ENCODE measurements at places on chromosomes 3 and 15.
A peak's percentile ranks its signal among the peaks of the same experiment; 100 is the strongest.

- DNase-seq, result no peak
Measured at GRCh38 chr3:69096299-69096698, 11.6 kb downstream of the ARL6IP5 start.

GRCh38 chr3:99970198-99970597 is 144.1 kb downstream of the FILIP1L start:
- no peak for DNase-seq

DNA sequence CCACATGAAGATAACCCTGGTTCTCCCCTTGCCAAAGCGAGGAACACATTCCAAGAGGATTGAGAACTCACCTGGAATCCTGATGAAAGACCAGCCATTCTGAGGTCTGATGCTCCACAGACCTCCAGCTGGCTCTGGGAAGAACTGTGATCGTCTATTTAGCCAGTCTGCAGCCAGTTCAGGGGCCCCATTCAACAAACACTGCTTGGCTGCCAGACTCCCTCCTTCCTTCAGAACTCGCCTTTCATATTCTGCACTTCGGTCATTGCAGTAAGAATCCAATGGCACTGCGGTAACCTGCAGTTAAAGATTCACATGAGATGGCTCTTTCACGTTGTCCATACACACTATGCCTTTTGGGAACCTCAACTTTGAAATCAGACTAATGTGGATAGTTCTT is 67.6 kb downstream of the CHAC1 start:
- DNase-seq, result no peak

DNA sequence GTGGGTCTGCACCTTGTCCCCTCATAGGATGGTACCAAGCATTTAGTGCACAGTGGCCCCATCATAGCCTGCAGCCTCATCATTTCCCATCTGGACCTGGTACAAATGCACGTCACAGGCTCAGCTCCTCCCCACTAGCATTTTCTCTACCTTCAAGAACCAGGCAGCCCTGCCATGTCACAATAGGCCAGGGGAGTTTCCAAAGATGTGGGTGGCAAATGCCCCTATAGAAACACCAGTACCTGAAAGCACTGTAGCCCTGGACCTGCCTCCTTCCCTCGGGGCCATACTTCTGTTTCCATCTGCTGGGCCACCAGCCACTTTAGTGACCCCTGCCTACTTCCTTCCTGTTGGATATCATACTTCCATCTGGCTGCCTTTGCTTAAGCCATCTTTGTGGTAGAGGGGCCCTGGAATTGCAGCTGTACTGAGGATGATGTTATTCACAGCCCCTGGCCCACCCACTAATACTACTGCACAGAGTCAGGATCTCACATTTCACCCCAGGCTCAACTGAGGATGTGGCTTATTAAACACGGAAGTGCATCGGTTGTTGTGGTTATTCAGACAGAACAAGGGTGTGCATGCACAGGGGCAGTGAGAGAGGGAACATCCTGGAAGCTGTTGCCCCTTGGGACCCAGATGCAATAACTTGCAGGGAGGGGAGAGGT is 3.8 kb downstream of the TCTA start:
- DNase-seq, result peak; percentile 81

- no peak for DNase-seq
Measured at GRCh38 chr3:181541414-181541813, 170.3 kb upstream of the SOX2 start.

GRCh38 chr3:120446891-120447668 is 3.7 kb downstream of the FSTL1 start:
- no peak for DNase-seq

DNA sequence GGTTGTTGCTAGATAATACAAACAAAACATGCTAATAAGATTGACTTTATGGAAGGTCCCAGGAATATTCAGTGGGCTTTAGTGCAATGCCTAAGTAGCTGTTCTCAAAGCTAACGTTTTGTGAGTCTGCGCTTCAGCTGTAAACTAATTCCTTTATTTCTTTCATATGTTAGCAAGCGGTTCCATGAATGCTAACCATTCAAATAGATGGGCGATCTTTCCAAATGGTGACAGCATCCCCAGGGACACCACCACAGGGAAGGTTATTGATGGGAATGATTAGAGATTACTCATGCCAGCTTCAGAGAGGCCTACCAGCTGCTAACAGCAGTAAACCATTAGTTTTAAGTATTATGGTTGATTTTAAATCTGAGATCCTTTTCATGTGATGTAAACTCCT is 405.7 kb upstream of the MCTP2 start:
- no peak for DNase-seq

GRCh38 chr3:48420561-48420960 is 9.3 kb downstream of the PLXNB1 start:
- DNase-seq, result no peak

DNA sequence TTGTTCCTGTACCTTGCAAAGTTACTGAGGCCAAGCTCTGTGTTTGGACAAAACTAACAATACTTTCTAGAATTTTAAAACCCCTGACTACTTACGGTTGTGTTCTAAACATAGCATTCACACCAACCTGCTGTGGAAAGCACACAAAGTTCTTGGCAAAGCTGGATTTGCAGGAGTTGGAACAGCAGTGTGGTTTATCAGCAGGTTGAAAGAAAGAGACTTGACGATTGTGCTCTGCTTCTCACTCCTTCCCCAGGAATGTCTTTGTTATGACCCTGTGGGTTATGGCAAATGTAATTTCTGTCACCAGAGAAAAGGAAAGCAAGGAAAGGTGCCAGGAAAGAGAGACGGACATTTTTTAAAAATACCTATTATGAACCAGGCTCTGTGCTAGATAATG is 165.5 kb upstream of the TGFBR2 start:
- DNase-seq, result no peak
